Activated naive CD4-positive, alpha-beta T cell treated with anti-CD3 and anti-CD28 coated beads, Interleukin-2, amount 10 ng/mL, durations not matched to agents 7 days and 5 days (primary cell): ENCODE measurements at places on chromosomes 12 and 14.

- DNase-seq, result no peak
Measured at GRCh38 chr12:1875608-1876007, 42.8 kb downstream of the CACNA2D4 start.

- no peak for DNase-seq
Measured at GRCh38 chr12:94602024-94602423, 48.3 kb downstream of the TMCC3 start.

DNA sequence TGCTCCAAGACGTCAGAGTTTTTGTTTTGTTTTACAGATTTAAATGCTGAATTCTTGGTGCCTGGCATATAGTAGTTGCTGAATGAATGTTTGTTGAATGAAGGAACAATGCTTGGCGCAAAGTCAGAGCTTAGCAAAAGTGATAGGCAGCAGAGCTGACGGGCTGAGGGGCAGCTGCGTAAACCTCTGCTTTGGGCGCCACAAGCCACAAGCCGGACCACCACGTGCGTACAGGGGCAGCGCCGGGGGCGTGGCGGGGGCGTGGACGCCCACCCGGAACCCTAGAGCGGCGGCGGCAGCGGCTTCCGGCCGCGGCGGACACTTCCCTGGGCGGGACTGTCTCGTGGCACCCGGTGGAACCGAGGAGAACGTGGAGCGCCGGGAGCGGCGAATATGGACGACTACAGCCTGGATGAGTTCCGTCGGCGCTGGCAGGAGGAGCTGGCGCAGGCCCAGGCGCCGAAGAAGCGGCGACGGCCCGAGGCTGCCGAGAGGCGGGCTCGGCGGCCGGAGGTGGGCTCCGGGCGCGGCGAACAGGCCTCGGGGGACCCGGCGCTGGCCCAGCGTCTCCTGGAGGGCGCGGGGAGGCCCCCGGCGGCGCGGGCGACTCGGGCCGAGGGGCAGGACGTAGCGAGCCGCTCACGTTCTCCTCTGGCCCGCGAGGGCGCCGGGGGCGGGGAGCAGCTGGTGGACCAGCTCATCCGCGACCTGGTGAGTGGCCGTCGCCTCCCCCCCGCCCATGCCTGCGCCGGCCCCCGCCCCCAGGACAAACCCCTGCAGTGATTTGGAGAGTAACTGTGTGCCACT, at the start of gene FBXW8:
Gene FBXW8, plus strand, starts transcription at position 306 of the 807 bp plus-strand sequence. Its CDS starts 88 bp downstream, at position 394.
- DNase-seq, result peak; percentile 78

GRCh38 chr14:59161561-59162175, 26.8 kb upstream of the DAAM1 start:
- DNase-seq, result no peak

- DNase-seq, result no peak
Measured at GRCh38 chr14:60003991-60004390, 84.0 kb downstream of the LRRC9 start.

DNA sequence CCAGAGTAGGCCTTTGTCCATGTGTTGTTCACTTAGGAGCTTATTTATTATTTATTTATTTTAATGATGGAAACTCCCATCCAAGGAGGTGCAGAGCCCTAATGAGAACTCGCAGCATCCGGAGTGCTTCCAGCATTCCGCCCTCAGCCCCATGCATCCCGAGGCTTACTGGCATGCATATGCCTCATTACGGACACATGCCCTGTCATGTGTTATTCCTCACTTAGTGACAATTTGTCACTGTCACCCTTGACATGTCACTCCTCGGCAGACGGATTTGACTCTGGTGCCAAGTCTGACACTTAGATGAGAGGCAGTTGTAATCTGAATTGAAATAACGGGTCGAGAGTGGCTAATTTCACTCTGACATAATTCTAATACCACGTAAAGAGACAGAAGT, 132.8 kb downstream of the VRK1 start:
- no peak for DNase-seq

- DNase-seq, result no peak
Measured at GRCh38 chr12:48777501-48778400, 11.1 kb downstream of the ADCY6 start.

- DNase-seq, result no peak
Measured at GRCh38 chr14:102182936-102183619, 43.4 kb downstream of the WDR20 start.

DNA sequence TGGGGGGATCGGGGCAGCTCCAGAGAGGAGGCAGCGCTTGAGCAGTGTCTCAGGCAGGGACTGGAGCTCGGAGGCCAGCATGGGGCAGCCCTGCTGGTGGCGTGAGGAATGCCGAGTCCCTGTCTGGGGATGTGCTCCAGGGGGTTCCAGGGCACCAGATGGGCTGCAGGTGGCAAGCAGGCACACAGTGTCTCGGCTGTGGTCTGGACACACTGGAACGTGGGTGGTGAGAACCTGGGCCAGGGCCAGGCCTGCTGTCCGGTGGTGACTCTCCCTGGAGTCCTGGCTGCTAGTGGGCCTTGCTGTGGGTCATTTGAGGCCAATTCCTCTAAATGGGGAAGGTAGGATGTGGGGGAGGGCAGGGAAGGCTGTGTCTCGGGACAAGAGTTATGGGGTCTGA, 199.4 kb upstream of the RTL1 start:
- no peak for DNase-seq

DNA sequence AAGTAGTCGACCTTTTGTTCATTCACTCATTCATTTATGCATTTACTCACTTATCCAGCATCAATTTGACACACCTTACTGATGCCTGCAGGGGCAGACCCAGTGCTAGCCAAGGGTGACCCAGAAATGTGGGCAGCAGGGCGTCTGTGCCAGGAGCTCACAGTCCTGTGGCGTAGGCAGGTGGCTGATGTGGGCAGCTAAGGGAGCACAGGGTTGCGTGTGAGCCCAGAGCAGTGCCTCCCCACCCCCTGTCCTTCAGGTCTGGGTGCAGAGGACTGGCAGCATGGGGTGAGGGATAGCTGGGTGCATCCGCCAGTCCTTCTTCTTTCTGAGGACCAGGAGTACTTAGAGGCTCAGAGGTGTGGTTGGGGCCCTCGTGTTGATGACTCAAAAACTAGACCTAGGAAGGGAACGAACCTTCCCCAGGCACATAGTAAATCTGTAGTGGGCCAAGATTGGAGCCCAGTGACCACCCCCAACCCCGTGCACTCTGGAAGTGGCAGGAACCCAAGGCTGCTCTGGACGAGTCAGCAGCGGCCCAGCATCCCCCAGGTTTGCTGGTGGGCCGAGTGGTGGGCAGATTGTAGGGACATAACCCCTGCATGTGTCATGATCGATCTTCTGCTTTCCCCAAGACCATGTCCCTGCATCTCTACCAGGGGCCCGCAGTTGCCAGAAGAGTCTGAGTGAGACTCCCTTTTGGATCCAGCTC, 63.9 kb downstream of the BEGAIN start:
- DNase-seq, result peak; percentile 18

GRCh38 chr12:87259391-87259790, 769.8 kb downstream of the C12orf50 start:
- DNase-seq, result no peak

DNA sequence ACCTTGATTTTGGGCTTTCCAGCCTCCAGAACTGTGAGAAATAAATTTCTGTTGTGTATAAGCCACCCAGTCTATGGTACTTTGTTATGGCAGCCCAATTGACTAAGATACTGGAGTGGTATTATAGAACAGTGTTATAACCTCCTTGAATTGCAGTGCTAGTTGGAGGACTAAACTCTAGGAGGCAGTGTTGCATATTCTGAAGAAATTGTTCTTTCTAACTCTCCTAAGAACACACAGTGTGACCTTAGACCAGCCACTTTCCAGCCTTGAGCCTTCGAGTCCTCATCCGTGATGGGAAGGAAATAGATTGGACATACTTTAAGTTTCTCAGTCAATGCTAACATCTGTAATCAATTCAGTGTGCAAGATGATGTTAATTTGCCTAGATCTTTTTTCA, 22.4 kb upstream of the LRRC10 start:
- DNase-seq, result no peak

DNA sequence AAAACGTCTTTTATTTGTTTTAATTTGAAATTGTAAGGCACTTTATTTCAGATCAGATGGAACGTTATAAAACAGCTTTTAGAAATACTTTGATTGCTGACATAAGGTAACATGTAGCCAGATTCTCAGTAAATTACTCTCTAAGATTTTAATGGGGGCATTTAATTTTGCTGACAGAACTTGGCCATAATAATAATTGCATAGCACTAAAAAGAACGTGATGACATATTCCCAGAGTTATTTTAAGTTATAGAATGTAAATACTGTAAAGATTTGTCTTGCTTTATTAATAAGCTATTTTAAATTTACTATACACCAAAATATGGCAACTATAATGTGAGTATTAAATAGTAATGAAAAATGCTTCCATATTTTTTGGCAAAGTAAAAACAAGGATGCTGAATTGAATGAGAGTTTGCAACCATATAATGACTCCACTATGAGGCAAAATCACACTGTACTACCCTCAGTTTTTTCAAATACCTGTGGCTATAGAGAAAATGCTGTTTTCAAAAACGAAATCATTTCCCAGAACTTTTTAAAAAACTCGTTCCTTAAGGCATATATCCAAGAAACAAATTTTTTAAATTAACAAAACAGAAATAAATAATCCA, 876 bp downstream of the LUM start:
- DNase-seq, result no peak

GRCh38 chr12:80937391-80938238, at the start of gene LIN7A:
Gene LIN7A, minus strand, starts transcription at chr12:80937934. Its CDS starts 212 bp downstream, at chr12:80937722.
- no peak for DNase-seq

GRCh38 chr12:110498984-110499706, 2.8 kb downstream of the VPS29 start:
- DNase-seq, result no peak
